ENCODE measurements at places on chromosomes 4 and X. TPM values are rescaled to one million over a fixed set of nuclear protein-coding genes. Genes with fewer than 3 reads are reported as not detected.

Gene GPC4
- polyA plus RNA-seq = 33.4 TPM

GRCh38 chr4:86367577-86367976, 7.7 kb upstream of the MAPK10 start:
- DNase-seq = no peak

DNA sequence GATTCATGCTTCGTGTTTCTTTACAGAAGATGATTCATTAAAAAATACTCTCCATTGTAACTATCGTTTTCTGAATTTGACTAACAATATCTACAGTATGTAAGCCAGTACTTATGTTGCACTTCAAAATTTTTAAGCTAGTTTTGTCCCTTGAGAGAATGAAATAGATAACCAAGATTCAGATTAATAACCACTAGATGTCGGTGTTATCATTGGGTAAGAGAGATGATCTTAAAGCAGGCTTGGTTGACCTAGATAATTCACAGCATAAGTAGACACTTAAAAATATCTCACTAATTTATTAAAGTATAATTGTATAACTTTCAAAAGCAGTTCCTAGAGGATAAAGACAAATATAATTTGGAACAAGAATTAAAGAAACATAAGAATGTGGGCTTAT, 430.9 kb downstream of the C4orf33 start:
- DNase-seq = no peak

GRCh38 chrX:126165721-126166461, at the start of gene DCAF12L2:
Gene DCAF12L2, minus strand, starts transcription at chrX:126166289. Its CDS starts 365 bp downstream, at chrX:126165924.
- no peak for DNase-seq

GRCh38 chr4:154625971-154626370, 13.5 kb upstream of the FGG start:
- DNase-seq = no peak

DNA sequence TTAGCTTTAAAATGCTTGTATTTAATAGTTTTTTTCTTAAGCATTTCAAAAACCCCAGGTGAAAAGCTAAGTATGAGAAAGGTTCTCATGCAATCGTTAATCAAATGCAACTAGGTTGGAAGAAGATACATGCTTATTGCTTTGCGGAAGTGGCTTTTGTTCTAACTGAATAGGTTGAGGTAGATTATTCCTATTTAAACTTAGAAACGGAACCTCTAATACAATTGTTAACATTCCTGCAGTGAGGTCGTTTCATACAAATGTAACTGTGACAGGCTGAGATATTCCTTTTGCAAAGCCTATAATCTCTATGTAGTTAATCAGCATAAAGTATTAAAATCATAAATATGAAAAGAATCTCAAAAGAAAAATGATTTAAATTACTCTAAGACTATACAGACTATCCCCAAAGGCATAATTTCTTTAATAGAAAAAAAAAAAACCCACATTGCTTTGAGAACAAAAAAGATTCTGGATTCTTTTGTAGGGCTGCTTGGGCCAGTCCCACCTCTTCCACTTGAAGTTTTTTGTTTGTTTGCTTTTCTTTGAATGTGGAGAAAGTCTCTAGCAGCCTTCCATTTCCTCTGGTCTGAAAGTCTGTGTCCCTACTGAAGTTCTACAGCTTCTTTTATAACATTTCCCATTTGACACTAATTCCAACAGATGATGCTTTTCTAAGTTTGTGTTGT, 25.6 kb upstream of the SORBS2 start:
- no peak for DNase-seq

GRCh38 chr4:4541040-4541631, 712 bp downstream of the STX18 start:
- no peak for DNase-seq

Gene DCX
- polyA plus RNA-seq = 0.67 TPM

GRCh38 chrX:131675596-131676194, 131.8 kb downstream of the OR13H1 start:
- DNase-seq = no peak

GRCh38 chrX:44058339-44058738, 85.1 kb upstream of the NDP start:
- DNase-seq = no peak

Gene FAM9B
- not detected for polyA plus RNA-seq

DNA sequence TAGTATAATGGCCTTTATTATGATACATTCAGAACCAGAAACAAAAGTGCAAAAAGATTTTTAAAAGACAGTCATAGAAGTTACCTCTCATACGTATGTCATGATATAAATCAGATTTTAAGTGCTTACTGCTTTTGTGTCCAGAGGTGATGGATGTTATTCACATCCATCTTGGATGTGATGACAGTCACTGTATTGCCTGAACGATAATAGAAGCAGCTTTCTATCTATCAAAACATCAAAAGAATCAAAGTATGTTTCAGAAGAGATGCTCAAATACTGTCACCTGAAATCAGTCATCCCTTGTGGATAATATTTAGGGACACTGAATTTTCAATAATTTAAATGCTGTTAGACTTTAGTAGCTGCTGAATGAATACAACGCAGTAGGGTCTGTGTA, 26.8 kb upstream of the IL21 start:
- DNase-seq = no peak

- no peak for DNase-seq
Measured at GRCh38 chr4:183558873-183559272, 54.0 kb downstream of the ING2 start.

GRCh38 chr4:186685767-186686183, 37.9 kb downstream of the FAT1 start:
- no peak for DNase-seq

- DNase-seq = no peak
Measured at GRCh38 chr4:16212138-16212782, 14.0 kb downstream of the TAPT1 start.

DNA sequence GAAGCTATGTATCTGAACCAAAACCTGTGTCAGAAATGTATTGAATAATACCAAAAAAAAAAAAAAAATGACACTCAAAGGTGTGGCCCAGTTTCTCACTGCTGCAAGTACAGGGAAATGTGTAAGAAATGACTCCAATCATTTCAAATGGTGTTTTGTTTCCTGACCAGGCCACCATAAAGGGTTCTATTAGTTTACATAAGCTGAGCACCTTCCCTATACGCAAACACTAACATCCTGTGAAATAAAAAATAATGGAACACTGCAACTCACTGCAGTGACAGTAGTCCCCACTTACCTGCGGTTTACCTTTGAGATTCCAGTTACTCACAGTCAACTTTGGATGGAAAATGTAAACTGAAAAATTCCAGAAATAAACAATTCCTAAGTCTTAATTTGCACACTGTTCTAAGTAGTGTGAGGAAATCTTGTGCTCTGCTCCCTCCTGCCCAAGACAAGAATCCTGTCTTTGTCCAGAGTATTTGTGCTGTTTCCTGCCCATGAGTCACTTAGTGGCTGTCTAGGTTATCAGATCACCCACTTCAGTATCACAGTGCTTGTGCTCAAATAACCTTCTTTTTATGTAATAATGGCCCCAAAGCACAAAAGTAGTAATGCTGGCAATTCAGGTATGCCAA, 265.3 kb downstream of the RCHY1 start:
- no peak for DNase-seq

Gene HTN3
- not detected for polyA plus RNA-seq

Gene PPP1R2C
- polyA plus RNA-seq = not detected

- no peak for DNase-seq
Measured at GRCh38 chr4:80360084-80360483, 24.6 kb downstream of the CFAP299 start.

Gene GABRE
- 8.5 TPM for polyA plus RNA-seq

- no peak for DNase-seq
Measured at GRCh38 chrX:2498781-2499302, 1.9 kb downstream of the DHRSX start.

Gene RCHY1
- 46.2 TPM for polyA plus RNA-seq

DNA sequence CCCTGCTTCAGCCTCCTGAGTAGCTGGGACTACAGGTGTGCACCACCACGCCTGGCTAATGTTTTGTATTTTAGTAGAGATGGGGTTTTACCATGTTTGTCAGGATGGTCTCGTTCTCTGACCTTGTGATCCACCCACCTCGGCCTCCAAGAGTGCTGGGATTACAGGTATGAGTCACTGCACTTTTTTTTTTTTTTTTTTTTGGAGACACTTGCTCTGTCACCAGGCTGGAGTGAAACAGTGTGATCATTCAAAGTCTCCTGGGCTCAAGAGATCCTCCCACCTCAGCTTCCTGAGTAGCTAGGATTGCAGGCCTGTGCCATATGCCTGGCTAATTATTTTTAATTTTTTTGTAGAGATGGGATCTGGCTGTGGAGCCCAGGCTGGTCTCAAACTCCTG, 338.8 kb downstream of the PPP3CA start:
- DNase-seq = no peak

Gene RAB33B
- polyA plus RNA-seq = 11.4 TPM

- no peak for DNase-seq
Measured at GRCh38 chr4:141560056-141560455, 76.3 kb upstream of the IL15 start.

DNA sequence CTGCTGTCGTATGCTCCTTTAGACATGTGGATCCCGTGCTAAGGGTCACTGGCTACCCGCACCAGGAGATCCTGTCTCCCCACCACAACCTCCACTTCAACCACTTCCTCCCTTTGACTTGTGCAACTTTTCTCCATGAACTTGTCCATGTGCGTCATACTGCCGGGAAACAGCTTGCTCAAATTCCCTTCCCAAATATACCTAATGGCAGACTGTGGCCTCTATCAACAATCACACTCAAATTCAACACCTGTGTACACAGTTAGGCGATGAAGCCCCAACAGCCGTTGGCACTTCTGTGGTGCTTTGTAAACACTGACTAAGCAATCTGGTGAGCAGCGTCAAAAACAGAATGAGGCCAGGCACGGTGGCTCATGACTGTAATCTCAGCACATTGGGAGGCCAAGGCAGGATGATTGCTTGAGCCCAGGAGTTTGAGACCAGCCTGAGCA, 49.5 kb downstream of the CD99L2 start:
- no peak for DNase-seq

Gene HTR2C
- polyA plus RNA-seq = 0.05 TPM

Gene BGN
- polyA plus RNA-seq = 114 TPM

DNA sequence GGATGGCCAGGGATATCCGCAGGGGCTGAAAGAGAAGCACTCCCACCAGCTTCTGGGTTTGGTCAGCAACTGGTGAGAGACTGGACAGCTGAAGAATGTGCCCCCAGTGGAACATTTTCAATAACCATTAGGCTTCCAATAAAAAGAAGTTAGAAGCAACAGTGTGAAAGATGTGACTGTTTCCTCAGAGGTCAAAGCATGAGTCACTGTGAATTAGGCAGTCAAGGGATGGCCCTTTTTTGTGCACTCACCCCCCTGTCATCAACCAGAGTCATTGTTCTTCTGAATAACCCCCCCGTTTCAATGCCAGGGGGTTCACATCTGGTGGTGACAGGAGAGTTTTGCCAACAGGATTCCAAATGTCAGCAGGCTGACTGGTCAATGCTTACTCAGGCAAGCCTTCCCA, 74.6 kb upstream of the SH3RF1 start:
- no peak for DNase-seq

DNA sequence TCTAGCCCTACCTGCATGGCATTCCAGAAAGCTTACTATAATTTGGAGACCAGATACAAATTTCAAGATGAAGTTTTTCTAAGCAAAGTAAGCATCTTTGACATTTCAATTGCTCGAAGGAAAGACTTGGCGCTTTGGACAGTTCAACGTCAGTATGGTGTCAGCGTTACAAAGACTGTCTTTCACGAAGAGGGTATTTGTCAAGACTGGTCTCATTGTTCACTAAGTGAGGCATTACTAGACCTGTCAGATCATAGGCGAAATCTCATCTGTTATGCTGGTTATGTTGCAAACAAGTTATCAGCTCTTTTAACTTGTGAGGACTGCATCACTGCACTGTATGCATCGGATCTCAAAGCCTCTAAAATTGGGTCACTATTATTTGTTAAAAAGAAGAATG, 17.6 kb downstream of the THAP9 start:
- no peak for DNase-seq

Gene TMSB15B
- polyA plus RNA-seq = 23.9 TPM

DNA sequence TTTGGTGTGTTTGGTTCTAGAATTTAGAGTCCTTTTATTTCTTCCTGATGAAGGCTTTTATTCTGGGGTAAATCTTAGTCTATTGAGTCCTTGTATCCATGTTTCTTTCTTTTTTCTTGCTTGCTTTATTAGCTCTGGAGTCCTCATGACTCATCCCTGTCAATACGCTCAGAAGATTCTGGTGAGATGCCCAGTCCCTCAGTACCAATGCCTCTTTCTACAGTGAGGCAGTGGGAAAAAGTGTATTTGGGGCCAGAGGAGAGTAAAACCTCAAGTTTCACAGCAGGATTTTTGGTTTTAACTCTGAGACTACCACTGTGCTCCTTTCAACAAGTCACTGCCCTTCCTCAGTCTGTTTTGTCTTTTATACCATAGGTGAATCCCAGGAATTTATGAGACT, 368.0 kb downstream of the GBA3 start:
- DNase-seq = no peak

GRCh38 chrX:56228914-56229313, 3.2 kb upstream of the KLF8 start:
- no peak for DNase-seq

DNA sequence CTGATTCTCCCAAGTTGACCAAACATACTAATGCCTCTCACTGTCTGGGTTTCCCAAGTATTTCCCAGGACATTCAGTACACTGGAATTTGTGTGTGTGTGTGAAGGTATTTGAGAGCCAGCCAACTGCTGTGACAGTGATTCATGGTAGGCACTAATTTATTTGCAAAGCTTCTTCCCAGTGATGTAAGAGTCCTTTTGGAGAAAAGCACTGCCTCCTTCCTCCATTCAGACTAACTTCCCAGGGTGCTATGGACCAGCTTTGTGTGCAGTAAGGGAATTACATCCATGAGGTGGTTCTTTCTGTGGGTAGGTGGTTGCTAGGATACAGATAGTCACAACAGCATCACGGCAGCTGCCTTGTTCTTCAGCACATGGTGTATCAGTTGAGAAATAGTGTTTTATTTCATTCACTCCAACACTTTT, 8.7 kb downstream of the EGF start:
- DNase-seq = no peak

DNA sequence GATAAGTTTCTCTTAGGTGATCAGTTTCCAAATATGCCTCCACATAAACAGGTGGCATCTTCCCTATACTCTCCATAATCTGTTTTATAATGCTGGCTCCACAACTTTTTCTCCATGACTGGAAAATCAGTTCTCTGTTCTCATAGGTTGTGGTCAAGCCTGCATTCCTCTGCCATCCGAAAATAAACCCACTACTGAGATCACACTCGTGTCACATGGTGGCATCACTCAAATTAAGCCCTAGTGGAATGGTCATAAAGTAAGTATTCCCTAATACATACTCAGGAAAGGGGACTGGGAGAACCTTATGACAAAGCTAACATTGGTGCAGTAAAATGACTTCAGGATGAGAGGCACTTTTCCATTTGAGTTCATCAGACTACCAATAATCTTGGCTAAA, 37.6 kb downstream of the MAGED4B start:
- no peak for DNase-seq
